ENCODE measurements at places on chromosomes 4 and X. TPM values are rescaled to one million over a fixed set of nuclear protein-coding genes. Genes with fewer than 3 reads are reported as not detected.
A peak's percentile ranks its signal among the peaks of the same experiment; 100 is the strongest.

The SMIM10 gene
- total RNA-seq = 8.6 TPM

The CSAG2 gene
- not detected for total RNA-seq

- no peak for ATAC-seq
These were observed 3.5 kb upstream of the NKX1-1 start for GRCh38 chr4:1409491-1410425.

- peak; percentile 62 for ATAC-seq
These were observed 72.3 kb upstream of the ZNF518B start for GRCh38 chr4:10529291-10530136.

DNA sequence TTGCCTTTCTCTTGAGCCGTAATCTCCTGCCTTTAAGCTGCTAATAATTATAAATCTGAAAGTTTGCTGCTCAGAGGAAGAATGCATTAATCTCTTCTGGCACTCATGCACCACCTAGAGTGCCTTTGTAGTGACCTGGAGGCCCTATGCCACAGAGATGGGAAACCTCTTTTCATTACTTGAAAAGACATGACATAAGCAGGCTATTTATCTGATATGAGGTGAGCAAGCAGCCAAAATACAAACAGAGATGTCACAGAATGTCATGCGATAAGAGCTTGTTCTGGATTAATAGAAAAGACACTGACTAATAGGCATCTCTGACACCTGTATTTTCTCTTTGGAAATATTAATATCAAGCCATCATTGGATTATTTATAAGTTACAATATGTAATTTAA, 42.3 kb downstream of the GABRB1 start:
- no peak for ATAC-seq

DNA sequence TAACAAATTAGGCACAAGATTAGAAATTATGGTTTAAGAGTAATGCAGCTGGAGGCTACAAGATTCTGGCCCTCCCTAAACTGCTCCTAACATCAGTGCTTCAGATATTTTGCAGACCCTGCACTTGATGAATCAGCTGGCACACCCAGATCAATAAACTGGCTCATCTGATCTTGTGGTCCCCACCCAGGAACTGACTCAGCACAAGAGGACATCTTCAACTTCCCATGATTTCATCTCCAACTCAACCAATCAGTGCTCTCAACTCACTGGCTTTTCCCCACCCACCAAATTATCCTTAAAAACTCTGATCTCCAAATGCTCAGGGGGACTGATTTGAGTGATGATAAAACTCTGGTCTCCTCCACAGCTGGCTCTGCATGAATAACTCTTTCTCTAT, 21.7 kb upstream of the TMEM33 start:
- ATAC-seq = no peak

The TMEM150C gene
- 3.5 TPM for total RNA-seq

DNA sequence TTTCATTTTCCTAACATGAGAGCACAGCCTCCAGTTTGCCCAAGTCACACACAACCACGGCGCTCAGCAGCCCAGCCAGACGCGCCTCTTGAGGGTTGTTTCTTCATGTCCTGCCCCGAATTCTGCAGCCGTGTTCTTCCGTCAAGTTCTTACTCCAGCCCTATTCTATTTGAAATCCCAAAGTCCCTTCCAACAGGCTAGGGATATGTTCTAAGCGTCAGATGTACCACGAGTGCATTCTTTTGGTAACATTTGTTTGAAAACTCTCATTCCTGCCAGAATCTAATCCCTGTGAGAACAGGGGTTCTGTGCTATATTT, 23.1 kb downstream of the ACSL1 start:
- peak; percentile 3 for ATAC-seq

- no peak for ATAC-seq
These were observed 11.2 kb upstream of the MID1 start for GRCh38 chrX:10631416-10632145.

The FAM9B gene
- not detected for total RNA-seq

GRCh38 chrX:3699821-3700381, 13.5 kb downstream of the PRKX start:
- ATAC-seq = no peak

- ATAC-seq = no peak
These were observed 34.5 kb downstream of the ACE2 start for GRCh38 chrX:15566244-15566643.

The PPP1R3F gene
- total RNA-seq = 27.5 TPM

- no peak for ATAC-seq
These were observed 143.9 kb upstream of the DIPK2B start for GRCh38 chrX:45344594-45344993.

DNA sequence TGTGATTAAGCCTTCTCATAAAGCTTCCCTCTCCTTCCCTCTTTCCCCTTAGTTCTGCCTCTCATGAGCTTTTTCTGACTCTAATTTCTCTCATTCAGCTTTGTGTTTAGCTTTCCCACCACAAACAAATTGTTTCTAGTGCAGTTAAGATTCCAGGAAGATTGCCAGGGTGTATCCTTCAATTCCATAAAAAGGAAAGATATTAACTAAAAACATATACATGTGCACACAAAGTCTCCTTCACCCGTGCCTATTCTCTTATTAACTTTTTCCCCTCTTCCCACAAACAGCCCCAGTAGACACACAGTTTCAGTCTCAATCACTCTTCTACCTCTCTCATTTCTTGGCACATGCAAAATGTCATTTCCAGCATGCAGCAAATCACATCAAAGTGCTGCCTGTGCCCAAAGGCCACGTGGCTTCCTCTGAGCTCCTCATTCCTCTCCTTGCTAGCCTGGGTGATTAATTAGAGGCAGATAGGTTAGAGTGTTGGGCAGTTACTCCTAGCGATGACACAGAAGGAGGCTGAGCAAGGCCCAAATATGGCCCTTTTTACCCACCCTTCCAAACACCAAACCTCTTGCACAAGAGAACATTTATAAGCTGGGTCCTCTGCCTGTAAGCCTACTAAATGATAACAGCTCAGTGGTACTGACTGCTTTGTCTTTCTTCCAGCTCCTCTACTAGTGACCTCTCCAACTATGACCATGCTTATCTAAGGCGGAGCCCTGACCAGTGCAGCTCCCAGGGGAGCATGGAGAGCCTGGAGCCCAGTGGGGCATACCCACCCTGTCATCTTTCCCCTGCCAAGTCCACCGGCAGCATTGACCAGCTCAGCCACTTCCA, 159.6 kb downstream of the SOWAHB start:
- peak; percentile 94 for ATAC-seq

- ATAC-seq = no peak
These were observed 55.3 kb downstream of the APLN start for GRCh38 chrX:129599499-129599898.

The DGKQ gene
- total RNA-seq = 10.1 TPM

DNA sequence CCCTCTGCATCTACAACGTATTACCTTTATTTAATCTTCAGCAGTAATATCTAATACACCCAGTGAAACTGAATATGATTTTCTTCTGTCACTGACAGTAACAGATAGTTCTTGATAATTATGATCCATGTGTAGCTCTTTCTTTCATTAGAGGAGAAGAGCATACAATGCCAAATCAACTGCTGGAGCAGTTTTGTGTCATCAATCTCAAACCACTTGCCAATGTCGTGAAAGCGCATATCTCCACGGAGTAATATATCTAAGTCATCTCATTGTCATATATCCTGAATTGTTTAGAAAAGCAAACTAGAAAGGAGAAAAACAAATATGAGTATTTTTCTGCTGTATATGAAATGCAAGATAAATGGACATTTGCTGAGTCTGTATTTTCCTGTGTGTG, 47.9 kb downstream of the DCAF8L1 start:
- no peak for ATAC-seq

The EMCN gene
- 26.8 TPM for total RNA-seq

- no peak for ATAC-seq
These were observed 65.1 kb upstream of the DIAPH2 start for GRCh38 chrX:96619588-96619987.

The SATL1 gene
- total RNA-seq = not detected

The HSFX2 gene
- not detected for total RNA-seq

DNA sequence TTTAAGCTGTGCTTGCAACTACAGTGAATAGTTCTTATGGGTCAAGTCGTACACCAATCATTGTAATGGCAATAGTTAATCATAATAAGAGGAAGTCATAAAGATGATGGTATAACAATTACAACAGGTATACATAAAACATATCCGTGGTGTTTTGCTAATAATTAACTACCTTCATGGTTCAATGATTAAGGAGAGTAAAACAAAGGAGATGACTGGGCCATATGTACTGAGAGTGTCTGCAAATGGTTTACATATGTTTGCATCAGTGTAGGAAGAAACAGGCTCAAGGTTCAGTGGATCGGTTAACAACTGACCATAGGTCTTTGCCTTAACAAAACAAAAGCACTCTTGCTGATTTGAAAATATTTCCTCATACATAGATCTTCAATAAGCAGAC, 253.0 kb downstream of the COX7B2 start:
- no peak for ATAC-seq

DNA sequence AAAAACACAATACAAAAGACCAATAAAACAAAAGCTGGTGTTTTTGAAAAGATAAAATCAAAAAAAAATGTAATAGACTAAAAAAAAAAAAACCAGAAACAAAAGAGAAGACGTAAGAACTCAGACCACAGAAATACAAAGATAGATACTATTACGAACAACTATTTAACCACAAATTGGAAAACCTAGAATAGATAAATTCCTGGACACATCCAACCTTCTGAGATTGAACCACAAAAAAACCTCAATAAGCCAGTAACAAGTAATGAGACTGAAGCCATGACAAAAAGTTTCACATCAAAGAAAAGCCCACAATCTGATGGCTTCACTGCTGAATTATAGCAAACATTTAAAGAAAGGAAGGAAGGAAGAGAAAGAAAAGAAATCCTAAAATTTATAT, 16.2 kb downstream of the RCHY1 start:
- ATAC-seq = no peak

GRCh38 chr4:148448141-148448540, 5.9 kb upstream of the NR3C2 start:
- no peak for ATAC-seq

DNA sequence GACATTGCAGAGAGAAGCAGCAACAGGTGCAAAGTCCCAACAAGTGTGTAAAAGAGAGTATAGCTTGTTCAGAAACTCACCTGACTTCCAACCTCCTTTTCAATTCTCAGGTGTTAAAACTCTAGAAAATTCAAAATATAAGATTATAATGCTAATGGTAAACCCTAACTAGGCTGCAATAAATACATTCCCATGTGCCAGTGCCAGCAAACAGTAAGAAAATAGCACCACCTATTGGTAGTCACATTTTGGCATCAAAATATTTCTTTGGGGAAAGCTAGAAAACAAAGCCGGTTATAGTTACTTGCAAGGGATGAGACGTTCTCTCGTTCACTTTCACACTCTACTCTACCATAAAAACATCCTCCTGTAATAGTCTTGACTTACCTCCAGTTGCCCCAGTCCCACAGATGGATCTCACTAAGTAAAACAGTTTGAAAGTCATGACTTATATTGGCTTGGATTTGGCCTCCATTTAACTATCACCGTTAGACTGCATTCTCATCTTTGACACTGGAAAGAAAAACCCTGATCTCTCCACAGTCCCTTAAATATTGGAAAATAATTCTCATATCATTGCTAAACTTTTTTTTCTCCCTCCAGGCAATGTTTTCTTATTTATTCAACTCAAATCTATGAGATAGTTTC, 9.6 kb downstream of the BMP3 start:
- no peak for ATAC-seq

The MSANTD1 gene
- not detected for total RNA-seq

- no peak for ATAC-seq
These were observed 174.0 kb upstream of the MXRA5 start for GRCh38 chrX:3520458-3520857.

- no peak for ATAC-seq
These were observed 432.4 kb downstream of the DMD start for GRCh38 chrX:32778965-32779364.

DNA sequence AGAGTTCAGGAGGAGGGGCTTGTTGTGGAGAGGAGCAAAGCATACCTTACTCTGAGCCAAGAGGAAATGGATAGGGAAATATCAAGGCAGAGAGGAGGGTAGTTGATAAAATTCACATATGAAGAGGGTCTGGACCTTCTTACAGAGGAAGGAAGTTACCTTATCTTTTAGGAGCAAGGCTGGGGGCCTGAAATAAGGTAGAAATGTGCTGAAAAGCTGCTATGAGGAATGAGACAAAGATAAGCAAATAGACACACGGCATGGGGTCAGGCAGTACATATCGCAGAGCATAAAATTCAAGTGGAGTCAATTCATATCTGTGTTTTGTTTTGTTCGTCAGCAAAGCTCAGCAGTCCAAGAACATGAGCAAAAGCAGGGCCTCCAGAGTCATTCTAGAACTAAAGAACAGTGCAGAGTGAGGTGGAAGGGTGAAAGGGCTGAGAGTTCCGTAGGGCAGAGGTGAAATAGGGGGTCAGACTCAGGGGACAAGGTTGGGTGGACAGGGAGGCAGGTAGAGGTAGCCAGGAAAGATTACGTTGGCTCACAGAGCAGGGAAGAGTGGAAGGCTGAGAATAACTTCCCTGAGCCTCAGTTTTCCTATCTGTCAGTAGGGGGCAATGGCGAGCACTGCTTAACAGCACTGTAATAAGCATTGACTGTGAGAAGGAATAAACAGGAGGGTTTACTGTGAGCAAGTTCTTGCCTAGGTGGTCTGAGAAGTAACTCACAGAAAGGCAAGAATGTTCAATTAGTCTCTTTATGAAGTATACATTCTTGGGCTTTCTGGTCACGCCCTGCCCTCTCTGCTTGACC, 9.2 kb downstream of the VSIG4 start:
- ATAC-seq = no peak

The ADAMTS3 gene
- total RNA-seq = 1.1 TPM

The RHOXF1 gene
- not detected for total RNA-seq

DNA sequence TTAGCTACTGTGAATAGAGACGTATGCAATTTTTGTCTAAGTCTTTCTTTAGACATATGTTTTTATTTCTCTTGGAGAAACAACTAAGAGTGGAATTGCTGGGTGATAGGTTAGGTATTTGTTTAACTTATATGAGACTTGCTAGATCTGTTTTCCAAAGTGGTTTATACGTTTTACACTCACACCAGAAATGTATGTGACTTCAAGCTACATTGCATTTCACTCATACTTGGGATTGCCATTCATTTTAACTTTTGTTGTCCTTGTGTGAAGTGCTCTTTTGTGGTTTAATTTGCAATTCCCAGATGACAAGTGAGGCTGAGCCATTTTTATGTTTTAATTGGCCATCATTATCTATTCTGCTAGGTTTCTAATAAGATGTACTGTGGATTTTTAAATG, 817.2 kb downstream of the GLUD2 start:
- no peak for ATAC-seq

DNA sequence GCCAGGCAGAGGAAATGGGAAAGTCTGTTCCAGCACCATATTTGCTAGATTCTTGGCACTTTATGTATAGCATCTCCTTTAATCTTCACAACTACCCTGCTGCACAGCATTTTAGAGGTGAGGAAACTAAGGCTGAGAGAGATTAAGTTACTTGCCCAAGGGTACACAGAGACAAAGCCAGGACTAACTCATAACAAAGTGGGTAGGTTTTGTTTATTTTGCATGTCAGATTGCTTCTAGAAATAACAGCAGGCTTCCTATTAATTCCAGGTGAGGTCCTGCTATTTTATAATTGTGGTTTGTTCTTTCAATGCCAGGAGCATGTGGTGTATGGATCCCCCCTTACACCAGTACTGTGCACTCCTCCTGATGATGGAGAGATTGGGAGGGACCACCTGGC, 15.0 kb downstream of the TCEANC start:
- no peak for ATAC-seq

The EDA2R gene
- total RNA-seq = 2.3 TPM

The STIM2 gene
- 10.7 TPM for total RNA-seq
